CD4-positive, alpha-beta T cell treated with Interleukin-21 for 1 hour (primary cell): ENCODE measurements at places on chromosomes 12 and 14.
A peak's percentile ranks its signal among the peaks of the same experiment; 100 is the strongest.

DNA sequence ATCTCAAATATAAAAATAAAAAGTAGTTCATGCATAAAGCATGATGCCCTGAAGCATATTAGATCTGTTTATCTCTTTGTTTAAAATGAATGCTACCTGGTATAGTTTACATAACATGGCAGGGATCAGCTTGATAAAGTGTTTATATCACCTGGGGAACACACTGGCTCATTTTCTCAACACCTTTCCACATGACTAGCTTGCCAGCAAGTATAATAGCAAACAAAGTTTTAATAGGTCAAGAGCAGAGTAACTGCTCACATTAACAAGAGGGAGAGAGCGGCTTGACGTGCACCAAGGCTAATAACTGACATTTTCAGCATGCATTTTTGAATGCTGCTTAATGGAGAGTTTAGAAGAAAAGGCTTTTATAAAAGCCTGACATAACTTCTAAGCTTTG is 246.4 kb downstream of the EGLN3 start:
- DNase-seq = no peak

DNA sequence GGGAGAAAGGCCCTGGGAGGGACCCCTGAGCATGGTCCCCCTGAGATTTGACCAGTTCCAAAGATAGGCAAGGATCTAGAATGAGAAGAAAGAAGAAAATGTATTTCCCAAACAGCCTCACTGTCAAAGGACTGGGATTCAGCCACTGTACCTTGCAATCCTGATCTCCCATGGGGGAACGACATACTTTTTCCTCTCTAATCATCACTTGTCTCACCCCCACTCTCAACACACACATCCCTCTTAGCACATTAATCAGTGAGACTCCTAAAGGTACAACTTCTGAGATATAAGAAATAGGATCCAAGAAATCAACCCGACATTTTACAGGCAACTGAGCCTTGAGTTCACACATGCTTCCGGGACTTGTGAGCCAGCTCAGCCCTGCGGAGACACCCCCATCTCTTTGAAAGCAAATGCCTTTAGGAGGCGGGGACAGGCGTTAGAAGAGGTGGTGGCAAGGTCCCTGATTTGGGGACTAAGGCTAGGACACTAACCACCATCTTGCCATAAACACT is 1.4 kb downstream of the MAP3K9 start:
- DNase-seq = peak; percentile 68

- no peak for DNase-seq
These were observed 350.3 kb downstream of the GXYLT1 start for GRCh38 chr12:41794336-41794735.

DNA sequence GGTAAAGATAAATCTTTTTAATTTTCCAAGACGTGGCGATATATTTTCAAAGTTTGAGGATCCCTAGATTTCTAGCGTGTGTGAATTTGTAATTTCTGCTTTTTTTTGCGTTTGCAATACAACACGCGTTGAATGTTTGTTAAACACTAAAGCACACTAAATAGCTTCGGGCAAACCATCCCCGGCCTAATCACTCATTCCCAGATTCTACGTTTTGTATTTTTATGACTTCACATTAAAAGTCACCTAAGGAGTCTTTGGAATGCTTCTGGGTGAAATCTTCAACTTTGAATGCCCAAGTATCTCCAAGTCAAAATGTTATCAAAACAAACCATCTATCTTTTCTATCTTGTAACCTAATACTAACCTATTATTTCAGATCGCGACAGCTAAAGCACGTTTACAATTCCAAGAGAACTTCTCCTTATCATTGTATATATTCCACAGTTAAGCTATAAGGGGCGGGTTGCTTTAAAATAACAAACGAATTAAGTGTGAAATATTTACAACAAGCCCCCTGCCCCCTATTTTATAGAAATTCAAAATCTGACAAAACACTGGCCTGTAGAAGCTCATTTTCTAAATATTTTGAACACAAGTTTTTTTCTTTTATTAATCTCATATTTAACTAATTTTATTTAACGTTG is 1.1 kb downstream of the ALX1 start:
- no peak for DNase-seq

DNA sequence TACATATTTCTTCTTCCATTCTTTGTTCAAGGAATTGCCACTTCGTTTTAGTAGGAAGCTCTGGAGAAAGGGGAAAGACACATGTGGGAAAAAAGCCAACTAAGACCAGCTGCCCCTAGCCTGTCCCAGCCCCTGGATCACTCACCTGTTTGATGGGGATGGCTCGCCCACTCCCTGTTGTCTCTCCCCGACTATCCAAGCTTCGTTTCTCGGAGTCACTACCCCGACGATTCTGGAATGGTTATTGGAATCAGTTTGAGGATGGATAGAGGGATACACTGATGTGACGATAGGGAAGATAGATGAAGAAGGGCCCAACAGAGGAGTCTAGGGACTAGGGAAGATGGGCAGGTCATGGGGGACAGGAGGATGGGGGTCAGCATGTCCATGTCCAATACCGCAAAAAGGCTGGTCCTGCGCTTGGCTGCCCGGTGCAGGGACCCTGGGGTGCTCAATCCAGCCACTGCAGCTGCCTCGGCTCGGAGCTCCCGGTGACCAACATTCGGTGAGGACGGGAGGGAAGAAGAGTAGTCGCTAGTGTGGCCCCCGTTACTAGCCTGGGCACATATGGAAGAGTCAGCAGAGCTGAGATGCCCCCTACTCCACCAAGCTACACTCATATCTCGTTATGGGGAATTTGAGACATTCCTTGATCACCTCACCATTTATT is 7.0 kb downstream of the AGAP2 start:
- DNase-seq = no peak

DNA sequence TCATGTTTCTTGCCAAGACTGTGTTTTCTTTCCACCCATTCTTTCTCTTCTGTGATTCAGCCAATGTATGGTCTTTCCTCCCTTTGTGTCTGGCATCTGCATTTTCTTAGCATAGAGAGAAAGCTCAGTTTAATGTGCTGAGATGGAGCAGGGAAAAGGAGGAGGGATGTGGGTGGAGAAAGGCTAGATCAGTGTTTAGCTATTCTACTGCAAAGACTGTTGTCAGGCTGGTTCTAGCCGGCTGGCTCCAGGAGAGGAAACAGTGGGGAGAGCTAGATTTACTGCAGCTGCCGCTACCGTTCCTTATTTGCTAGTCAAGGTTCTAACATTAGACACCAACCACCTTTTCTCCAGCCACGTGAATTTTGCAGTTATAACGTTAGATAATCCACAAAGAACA is 5.2 kb upstream of the RIMKLB start:
- no peak for DNase-seq
